NCI-H345 (cell line): ENCODE measurements at places on chromosomes 4 and X.

- DNase-seq, result no peak
Observed at GRCh38 chr4:142194905-142195304, 558.5 kb downstream of the IL15 start.

GRCh38 chr4:89928838-89929237, 34.2 kb downstream of the MMRN1 start:
- no peak for DNase-seq

GRCh38 chr4:19300213-19300612, 951.5 kb upstream of the SLIT2 start:
- DNase-seq, result no peak

DNA sequence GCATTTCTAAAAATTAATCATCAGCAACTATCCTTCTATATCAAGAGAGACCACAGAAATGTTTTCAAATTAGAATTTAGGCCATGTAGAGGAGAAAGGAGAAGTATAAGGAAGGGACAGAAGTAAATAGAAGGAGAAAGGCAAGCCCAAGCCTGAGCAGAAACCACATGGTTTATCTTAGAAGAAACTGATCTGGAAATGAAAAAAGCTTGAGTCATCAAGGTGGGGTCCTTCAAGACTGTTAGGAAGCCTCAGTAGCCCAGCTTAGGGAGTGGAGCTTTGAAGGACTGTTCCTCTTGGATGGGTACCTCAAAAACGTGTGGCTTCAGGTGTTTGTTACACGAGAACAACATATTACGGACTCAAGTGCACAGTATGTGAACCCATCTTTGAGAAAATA, 4.5 kb downstream of the BMX start:
- DNase-seq, result no peak

- peak; percentile 80 for DNase-seq
Observed at GRCh38 chr4:139814323-139815015, 148.8 kb downstream of the MGST2 start.

DNA sequence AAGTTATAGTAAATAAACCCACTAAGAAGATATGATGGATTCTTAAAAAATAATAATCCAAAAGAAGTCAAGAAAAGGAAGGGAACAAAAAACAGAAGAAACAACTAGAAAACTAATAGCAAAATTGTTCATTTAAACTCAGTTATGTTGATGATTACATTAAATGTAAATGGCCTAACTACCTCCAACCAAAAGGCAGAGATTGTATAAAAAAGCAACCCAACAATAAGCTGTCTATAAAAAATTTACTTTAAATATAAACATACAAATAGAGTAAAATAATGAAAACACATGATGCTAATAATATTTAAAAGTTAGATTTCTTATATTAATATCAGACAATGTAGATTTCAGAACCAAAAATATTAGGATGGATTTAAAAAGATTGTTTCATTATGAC, 340.6 kb downstream of the CAMK2D start:
- no peak for DNase-seq

DNA sequence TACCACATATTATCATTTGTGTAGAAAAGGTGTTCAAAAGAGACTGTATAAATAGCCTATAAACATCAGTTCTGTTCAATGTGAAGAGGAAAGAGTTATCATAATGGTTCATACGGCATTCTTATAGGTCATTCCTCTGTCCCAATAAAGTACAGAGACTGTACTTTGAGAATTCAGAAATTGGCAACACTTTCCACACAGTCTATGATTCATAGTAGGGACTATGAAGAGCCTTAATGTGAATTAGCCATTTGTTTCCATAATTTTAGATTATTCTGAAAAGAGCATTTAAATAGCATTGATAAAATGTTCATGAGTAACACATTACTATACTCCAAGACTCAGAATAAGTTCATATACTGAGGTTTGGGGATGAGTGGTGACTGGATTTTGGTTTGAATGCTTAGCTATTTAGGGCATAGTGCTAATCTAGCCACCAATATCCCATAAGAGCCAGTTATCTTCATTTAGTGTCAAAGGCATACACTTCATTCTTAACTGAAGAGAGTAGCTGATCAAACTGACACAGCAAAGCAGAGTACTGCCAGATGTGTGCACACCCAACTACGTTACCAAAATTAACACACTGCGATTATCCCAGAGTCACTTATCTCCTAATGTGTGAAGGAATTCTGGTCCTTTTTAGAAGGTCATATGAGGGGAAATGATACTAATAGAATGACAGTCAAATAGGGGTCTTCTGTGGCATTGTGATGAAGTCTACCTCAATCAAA, 10.2 kb downstream of the ANK2 start:
- no peak for DNase-seq

DNA sequence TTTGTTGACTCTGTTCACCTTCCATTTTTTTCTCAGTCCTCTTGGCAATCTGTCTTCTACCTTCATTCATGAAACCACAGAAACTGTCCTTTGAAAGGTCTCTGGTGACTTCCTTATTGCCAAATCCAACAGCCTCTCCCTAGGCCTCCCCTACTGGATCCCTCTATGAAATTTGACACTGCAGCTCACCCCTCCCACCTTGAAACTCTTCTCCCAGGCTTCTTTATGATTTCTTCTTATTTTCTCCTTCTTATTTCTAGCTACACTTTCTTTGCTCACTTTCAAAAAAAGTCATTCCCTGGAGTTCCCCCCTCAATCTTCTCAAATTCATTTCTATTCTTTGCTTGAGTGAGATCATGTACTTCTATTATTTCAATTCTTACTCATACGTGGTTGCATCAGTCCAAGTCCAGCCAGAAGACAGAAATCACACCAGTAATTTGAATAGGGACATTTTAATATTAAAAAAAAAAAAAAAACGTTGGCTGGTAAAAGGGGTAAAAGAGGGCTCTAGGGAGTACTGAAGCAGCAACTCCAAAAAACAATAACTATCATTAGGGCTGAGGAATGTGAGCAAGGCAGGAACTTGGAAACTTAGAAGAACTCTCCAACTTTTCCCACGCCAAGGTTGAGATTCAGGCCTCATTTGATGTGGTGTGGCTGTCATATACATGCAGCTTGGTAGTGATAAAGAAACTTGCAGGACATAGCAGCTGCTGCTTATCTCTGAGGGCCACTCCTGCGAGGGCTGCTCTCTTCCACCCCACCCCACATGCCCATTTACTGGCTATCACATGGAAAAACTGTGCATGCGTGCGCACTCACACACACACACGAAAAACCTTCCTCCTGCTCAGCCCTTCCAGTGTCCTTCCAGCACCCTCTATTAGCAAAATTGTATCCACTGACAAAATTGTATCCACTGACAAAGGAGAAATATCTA, 169.8 kb upstream of the GALNT7 start:
- no peak for DNase-seq

GRCh38 chr4:87359258-87359657, 31.7 kb downstream of the HSD17B11 start:
- no peak for DNase-seq

DNA sequence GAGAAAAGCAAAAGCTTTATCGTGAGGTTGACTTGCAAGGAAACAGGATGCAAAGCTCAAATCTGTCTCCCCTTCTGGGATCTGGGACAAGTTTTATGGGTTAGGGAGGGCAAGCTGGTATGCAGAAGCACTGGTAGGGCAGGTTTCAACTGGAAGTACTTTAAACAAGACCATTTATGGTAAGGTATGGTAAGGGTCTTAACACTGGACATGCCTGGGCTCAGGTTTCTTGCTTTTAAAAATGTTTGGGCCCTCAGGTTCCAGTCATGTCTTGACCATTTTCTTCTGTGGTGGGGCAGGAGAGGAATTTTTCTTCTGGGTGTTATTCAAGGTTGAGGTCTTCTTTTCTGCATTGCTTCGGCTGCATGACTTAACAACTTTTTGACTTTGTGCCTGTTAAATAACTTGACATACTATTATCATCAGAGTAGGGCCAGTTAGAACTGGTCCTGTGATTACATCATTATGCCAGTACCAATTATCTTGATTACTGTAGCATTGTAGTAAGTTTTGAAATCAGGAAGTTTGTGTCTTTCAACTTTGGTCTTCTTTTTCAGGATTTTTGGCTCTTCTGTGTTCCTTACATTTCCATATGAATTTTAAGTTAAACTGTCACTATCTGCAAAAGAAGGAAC, 33.7 kb downstream of the CD38 start:
- no peak for DNase-seq

DNA sequence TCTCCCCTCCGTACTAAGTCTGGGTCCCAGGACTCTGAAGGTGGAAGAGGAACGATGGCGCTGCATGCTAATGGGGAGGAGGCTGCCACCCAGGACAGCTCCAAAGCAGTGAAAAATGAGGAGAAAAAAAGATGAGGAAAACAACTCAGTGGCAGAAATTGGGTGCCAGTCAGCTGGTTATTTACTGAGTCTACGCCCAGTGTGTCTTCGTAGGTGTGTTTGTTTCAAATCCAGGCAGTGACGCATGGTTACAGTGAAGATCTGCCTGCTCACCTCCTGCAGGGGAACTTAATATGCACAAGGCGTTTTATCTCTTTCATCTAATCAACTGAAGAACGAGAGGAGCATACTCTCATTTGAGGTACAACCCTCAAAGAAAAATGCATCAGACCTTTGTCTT, 70.9 kb upstream of the FBXW7 start:
- peak; percentile 29 for DNase-seq

GRCh38 chr4:124753941-124754581, 41.5 kb upstream of the ANKRD50 start:
- DNase-seq, result peak; percentile 21

GRCh38 chrX:17474892-17475291, 99.9 kb downstream of the NHS start:
- DNase-seq, result no peak

GRCh38 chr4:1882850-1883271, 11.7 kb downstream of the NSD2 start:
- DNase-seq, result no peak
